ENCODE measurements at places on chromosomes 13 and 19. TPM values are rescaled to one million over a fixed set of nuclear protein-coding genes. Genes with fewer than 3 reads are reported as not detected.

DNA sequence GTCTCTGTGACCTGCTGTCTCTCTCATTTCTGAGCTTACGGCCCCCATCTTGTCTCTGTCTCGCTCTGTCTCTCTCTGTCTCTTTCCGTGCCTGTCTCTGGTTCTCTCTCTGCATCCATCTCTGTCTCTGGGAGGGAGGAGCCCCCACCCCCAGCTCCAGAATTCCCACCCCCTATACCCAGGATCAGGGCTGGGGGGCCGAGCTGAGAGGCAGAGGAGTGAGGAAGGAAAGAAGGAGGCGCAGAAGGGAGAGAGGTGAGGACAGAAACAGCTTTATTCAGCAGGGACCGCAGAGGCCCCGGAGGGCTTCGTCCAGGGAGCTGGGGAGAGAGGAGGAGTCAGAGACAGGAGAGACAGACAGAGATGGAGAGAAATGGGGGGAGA lies 14.0 kb downstream of the JOSD2 start:
- DNase-seq, result no peak

GRCh38 chr13:38617936-38618335 lies 68.9 kb upstream of the FREM2 start:
- no peak for DNase-seq

DNA sequence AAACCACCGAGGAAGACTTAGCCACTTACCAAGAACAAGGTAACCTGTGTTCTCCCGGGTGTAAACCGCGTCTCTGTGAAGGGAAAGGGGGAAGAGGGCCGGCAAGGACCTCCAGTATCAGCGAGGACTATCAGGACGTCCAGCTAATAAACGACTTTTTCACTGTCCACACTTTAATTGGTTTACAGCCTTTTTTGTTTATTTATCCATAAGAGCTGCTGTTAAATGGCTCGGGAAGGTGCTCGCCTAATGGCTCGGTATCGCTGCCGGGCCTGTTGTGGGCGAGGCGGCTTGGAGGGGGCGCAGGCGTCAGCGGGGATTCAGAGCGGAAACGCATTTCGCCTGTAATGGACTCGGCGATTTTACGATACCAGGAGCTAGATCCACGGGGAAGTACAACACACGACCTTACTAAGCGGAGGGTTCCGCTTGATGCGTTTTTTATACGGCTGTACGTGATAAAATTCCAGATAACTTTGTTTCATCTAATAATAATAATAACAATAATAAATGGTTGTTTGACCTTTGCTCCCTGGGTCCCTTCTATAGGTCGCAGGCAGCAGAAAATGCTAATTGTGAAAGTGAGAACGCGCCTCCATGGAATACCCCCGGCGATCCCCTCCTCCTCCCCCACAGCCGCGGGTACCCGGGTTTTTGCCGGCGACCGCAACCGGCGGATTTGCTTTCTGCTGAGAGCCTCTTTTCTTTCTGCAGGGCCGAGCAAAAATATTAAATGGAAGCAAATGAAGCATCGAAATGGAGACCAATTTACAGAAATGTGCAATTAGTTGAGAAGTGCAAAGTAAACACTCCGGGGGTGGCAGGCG lies 2.5 kb upstream of the PDX1 start:
- DNase-seq, result no peak

DNA sequence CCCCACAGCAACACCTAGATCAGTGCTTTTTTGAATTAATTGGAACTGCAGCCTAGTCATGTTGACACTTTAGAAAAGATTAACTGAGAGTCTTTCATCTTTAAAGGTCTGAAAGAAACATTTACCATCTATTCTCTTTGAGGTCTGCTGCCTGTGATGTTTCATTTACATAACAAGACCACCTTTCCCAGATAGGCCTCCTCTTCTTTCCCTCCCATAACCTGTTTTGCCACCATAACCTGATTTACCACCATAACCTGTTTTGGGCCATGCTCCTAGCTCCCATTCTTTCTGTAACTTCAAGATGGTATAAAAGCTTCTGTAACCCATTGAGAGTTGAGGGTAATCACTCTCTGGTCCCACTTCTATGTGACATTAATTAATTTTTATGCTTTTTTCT lies 320.8 kb downstream of the PCDH20 start:
- DNase-seq, result no peak

- peak; percentile 50 for DNase-seq
These were observed 351.7 kb upstream of the ARGLU1 start for GRCh38 chr13:106919638-106920037.

GRCh38 chr19:49574206-49574755 lies 6.1 kb downstream of the NOSIP start:
- no peak for DNase-seq

- no peak for DNase-seq
These were observed 1661.8 kb upstream of the SPRY2 start for GRCh38 chr13:82002710-82003109.

GRIN3B gene
- total RNA-seq, result 2.4 TPM

DACH1 gene
- 0.05 TPM for total RNA-seq

C1QTNF9 gene
- total RNA-seq, result not detected

MPND gene
- 6.9 TPM for total RNA-seq

ZNF528 gene
- total RNA-seq, result 28.2 TPM

CCDC9 gene
- 9.8 TPM for total RNA-seq

MEIOSIN gene
- not detected for total RNA-seq

CYP4F3 gene
- total RNA-seq, result under 0.01 TPM

FCER2 gene
- not detected for total RNA-seq
